ENCODE measurements at places on chromosomes 16 and 17.

DNA sequence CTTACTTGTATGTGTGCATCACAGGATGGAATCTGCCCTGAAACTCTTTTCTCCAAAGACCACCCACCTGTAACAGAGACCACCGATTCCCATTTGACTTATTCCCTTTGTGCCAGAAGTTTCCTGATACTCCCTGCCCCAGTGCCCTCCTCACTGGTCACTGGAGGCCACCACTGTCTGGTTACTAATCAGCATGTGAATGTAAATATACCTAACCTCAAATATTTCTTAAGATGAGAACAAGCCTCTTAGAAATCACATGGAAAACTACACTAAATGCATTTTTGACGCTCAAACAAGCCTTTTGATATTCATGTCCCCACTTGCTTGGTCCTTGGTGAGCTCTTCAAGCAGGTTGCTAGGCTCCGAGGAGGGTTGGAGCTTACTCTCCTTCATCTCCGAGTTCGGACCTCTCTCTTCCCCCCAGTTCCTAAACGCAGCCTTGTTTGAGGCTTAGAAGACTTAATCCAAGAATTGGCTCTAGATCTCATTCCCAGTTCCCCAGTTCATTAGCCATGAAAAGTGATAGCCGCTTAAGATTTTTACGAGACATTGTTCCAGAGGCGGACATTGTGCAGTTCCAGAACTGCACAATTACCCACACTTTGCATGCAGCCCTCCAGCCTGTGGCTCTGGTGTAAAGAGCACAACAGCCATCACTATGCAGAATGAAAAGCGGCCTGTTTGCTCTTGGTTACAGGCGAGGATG is 579.2 kb upstream of the PSMD7 start:
- DNase-seq = no peak

DNA sequence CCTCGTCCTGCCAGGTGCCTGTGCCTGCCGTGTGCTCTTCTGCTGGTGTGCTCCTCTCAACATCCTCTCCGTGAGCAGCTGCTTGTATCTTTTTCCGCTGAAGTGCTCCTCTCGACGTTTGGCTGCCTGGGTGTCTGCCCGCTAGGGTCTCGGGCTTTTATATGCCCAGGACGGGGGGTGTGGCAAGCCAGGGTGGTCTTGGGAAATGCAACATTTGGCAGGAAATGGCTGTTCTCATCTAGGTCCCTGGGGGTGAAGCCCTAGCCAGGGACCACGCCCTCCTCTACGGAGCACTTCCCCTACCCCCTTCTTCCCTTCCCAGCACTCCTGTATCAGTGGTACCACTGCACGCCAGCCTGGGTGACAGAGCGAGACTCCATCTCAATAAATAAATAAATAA is 49.4 kb downstream of the IQCK start:
- no peak for DNase-seq

GRCh38 chr17:59829217-59830006 is 63.3 kb downstream of the TUBD1 start:
- DNase-seq = no peak

GRCh38 chr16:11632455-11632939 is 35.8 kb upstream of the SNN start:
- peak; percentile 80 for DNase-seq

DNA sequence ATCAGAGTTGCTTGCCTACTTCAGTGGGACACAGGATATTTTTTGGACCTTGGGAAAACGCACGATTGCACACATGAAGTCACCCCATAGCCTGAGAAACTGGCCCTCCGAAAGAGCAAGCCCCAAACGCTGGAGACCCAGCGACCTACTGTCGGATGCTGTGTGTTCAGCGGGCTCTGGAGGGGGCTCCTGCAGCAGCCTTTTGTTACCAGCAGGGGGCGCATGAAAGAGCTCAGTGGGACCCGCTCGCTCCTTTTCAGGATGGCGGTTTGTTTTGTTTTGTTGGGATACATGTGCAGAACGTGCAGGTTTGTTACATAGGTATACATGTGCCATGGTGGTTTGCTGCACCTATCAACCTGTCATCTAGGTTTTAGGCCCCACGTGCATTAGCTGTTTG is 28.4 kb downstream of the MYH3 start:
- DNase-seq = no peak

DNA sequence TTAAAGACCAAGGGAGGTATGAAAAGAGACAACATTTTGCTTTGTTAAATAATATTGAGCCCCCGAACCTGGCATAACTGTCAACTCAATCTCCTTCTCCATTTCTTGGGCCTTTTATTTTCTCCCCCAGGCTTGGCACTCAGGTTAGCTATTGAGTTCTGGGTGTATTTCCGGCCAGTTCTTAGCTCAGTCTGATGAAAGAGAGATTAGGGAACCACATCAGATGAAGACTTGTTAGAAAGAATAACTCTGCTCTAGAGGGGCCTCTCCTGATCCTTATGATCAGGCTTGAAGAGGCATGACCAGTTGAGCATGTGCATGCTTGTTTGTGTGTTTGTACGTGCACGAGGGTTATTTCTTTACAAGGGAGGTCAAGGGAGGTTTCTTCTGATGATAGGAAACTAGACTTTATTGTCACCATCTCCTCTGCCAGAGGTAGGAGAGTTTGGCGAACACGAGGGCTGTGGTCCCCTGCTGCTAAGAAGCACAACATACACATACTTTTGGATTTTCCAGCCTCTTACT is 29.2 kb upstream of the HS3ST2 start:
- no peak for DNase-seq

GRCh38 chr17:16191604-16192003 is 23.7 kb downstream of the NCOR1 start:
- DNase-seq = no peak

GRCh38 chr17:1785930-1786329 is 24.1 kb downstream of the SERPINF1 start:
- no peak for DNase-seq

DNA sequence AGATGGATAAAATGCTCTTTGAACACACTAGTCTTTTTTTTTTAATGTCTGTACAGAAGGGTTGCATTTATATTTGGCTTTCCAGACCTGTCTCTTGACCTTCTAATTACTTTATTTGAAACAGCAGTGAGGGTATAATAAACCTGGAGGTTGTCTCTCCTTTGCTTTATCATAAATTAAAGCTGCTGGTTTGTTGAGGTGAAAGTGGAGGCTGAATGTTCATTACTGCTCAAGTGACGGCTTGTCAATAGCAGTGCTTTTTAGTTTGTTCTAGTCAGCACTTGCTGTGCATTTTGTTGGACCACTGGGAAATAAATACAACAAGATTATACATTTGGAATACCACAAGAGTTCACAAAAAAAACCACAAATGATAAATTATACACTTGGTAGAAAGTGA is 264.2 kb downstream of the IRX3 start:
- DNase-seq = no peak

GRCh38 chr17:56910509-56911235 is 3.2 kb downstream of the TRIM25 start:
- no peak for DNase-seq

DNA sequence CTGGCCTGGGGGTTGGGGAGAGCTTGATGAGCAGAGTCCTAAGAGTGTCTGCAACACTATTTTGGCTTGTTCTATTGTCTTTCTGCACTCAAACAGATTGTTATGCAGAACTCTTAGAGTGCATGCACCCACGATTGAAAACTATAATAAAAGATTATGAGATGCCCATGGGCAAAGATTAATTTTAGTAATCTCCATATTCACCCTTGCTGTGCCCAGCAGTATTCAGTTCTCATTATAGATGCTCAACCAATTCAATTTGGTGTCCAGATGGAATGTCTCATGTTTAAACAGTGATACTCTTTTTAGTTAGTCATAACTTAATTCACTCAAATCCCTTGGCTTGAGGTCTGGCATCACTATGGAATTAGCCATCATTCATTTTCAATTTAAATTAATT is 952.5 kb downstream of the CDH8 start:
- DNase-seq = no peak

DNA sequence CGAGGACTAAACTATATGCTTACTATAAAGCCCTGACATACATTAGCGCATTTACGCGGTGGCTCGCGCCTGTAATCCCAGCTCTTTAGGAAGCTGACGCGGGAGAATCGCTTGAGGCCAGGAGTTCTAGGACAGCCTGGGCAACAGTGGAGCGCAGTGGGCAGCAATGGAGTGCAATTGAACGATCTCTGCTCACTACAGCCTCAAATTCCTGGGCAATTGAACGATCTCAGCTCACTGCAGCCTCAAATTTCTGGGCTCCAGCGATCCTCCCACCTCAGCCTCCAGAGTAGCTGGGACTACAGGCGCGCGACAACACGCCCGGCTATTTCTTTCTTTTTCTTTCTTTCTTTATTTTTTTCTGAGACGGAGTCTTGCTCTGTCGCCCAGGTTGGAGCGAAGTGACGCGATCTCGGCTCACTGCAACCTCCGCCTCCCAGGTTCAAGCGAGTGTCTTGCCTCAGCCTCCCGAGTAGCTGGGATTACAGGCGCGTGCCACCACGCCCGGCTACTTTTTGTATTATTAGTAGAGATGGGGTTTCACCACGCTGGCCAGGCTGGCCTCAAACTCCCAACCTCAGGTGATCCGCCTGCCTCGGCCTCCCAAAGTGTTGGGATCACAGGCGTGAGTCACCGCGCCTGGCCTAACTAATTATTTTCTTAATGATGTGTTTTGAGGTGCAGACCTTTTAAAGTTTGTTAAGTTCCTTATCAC is 506 bp upstream of the COG7 start:
- DNase-seq = no peak

DNA sequence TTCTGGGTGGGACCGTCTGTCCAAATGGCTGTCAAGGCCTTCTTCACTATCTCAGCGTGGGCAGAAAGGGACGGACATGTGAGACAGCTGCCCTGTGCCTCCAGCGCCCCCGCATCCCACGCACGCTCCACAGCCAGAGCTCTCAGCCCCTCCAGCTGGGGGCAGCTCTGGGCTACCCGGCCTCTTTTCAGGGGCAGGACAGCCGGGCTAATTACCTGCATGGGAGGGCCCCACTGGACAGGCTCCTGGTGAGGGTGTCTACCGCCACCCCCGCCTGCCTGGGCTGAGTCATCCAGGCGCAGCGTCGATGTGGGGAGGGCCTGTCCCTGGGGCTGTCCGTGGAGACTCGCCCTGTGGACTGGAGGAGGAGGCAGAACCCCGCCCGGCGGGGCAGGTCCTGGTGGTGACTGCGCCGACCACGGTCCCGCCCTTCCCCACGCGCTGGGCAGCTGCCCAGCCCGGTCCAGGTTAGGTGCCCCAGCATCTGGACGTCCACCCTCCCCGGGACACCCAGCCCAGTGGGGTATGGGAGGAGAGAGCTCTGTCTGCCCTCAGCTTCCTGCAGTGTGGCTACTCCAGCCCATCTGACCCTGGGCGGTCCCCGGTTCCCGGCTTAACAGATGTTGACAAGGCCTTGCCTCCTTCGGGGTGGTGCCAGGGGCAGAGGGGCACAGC is 5.9 kb upstream of the METRNL start:
- no peak for DNase-seq

DNA sequence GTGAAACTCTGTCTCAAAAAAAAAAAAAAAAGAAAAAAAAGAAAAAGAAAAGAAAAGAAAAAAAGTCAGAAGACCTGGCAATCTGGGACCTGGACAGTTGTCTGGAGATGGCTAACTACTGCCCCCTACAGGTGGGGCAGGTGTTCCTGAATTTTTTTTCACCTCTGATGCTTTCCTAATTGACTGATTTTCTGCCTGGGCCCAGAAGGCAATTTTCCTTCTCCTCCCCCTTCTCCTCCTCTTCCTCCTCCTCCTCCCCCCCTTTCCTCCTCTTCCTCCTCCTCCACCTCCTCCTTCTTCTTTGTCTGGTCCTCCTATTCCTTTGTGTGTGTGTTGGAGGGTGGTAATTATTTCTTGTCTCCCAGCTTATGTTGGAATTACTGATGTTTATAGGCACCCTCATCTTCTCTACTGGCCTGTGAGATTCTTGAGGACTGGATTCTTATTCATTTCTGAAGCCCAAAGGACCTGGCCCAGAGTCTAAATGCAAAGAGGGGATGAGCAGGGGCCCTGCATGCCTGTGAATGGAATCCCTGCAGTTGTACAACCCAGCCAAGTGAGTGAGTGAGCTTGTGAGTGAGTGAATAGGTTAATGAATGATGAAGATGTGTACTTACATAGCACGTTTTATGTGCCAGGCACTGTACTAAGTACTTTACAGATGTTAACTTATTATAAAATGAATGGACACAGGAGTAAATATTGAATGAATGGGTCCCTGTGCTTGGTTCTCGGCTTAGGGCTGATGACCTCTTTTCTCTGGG is 26.9 kb downstream of the IRX5 start:
- no peak for DNase-seq

GRCh38 chr16:7268182-7268581 is 64.5 kb upstream of the RBFOX1 start:
- no peak for DNase-seq

DNA sequence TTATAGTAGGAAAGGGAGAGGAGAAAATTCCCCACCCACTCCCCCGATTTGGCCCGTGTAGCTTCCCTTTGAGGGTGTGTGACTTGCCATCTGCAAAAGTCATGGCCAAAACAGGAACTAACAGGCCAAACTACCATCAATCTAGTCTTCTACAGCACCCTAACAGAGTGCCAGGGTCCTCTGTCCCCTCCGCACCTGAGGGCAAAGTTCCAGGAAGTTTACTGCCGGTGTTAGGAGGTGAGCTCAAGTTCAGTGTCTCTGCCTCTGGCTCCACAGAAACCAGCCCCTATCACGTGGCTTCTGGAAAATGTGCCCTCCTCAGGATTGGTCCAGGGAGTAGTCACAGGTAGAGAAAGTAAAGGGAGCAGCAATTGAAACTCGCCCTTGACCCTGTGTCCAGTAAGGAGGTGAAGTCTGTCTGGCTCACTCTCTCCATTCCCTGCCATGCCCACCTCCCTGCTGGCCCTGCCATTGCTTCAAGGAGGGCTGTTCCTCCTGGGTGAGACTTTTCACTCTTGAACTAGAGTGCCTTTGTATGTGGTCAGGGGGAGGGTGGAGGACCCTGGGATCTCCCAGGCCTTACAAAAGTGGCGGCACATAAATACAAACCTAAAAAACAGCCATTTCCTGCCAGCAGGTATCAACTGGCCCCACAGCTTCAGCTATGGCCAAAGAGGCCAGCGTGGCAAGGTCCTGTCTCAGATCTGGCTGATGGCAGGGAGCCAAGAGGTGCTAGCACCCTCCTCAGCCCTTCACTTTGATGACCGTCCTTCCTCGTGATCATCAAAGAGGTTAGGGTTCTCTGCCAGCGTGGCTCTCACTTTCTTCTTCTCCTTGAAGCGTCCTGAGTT is 5.3 kb downstream of the PRR15L start:
- DNase-seq = no peak

- no peak for DNase-seq
These were observed 183.5 kb downstream of the KCNJ2 start for GRCh38 chr17:70352834-70353233.

All from sigmoid colon (tissue), 7 donors.